ENCODE measurements at places on chromosomes 1 and 21.

DNA sequence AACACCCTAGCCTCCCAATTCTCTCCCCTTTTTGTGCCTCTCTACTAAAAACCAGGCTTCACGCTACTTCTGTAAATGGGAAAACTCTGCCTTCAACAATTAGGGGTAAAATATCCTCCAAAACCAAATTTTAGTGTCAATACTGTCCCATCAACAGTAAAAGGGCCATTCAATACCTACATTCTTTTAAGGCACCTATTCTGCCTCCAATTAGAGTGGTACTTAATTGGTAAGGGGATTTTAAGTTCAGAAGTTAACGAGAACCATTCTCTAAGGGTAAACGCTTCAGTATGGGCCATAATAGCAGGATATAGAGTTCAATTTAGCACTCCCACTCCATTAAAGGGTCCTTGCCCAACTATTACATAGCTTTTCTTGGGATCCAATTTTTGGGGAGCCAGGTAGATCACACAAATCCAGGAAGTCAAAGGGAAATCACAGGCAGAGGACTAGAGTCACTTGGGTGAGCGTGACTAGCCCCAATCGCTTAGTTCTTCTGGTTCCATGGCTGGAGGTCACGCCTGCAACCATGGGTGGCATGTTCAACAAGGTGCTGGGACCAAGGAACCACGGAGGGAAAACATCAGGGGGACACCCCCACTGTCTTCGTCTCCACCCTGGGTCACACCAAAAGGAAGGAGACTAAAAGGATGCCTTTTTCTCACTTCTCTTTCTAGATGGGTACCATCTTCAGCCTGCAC, 20.1 kb upstream of the BSDC1 start:
- DNase-seq, result no peak

DNA sequence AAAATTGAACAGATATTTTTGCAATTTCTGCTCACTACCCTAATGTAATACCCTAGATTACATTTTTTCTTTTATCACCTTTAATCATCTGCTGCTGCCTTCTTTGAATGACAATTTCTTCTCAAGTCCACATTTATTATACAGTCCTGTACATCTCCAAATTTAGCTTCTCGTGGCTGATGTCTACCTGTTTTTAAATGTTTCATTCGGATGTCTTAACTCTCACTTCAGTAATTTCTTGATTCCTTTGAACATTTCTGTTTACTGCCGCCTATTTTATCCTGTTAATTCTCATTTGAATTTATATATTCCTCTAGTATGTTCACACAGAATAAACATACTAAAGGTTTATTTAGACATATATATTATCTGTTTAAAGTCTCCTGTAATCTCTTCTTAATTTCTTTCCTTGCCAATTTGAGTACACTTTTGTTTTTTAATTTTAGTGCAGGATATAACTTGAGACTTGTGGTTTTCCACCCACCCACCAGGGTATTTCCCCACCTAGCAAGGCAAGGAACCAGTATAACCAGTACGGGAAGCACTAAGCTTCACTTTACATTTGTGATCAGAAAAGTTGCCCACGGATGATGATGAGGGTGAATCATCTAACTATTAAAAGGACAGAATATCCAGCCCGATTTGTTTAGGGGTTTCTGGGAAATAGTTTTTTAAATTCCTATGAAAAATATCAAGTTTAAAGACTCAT, 12.7 kb downstream of the INSL5 start:
- peak; percentile 66 for DNase-seq

DNA sequence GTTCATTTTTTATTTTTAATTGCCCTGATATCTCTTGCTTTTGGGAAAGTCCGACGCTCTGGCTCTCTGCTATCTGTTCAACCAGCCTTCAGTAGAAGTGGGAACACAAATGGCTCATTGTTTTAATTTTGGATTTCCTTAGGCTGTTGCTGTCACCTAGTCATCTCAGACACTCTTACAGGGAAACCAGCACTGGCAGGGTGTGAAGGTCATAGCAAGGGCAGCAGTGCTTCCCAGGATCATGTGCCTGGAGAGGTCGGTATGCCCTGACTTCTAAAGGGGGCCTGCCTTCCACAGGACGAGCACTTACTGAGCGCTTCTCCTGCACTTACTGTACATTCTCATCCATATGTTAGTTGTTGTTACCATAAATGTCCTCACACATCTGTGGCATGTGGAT, 224.2 kb downstream of the DISC1 start:
- DNase-seq, result no peak

GRCh38 chr1:240084749-240085148, 6.9 kb upstream of the FMN2 start:
- DNase-seq, result no peak

DNA sequence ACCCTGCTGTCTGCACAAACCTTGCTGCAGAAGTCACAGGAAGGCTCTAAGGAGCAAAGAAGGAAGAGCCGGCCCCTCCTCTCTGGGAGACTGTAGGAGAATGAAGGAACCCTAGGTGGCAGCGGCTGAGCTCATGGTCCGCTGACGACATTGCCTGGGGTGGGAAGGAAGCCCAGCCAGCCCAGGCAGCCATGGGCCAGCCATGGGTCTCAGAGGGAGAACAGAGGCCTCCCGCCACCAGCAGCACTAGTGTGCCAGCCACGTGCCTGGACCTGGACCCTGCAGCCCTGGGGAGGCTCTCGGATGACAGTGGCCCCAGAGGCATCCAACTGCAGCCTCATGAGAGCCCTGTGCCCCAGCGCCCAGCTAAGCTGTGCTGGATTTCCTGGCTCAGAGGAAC, 49.2 kb upstream of the POFUT2 start:
- no peak for DNase-seq

- DNase-seq, result no peak
These were observed 79.4 kb downstream of the S1PR1 start for GRCh38 chr1:101316256-101316655.

- DNase-seq, result no peak
These were observed 20.7 kb downstream of the ATP1A1 start for GRCh38 chr1:116393792-116394191.

DNA sequence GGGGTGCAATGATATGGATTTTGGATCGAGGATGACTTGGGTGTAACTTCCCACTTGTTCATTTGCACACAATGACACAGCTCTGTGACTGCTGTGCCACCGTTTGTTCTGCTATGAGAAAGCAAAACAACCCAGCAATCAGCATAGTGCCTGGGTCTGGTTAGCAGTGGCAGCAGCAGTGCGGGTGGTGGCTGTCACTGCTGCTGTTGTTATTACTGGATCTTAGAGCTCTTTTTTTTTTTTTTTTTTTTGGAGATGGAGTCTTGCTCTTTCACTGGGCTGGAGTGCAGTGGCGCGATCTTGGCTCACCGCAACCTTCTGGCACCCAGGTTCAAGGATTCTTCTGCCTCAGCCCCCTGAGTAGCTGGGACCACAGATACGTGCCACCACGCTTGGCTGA, 56.9 kb downstream of the TBCE start:
- no peak for DNase-seq

GRCh38 chr1:79364896-79365295, 358.4 kb upstream of the ADGRL4 start:
- DNase-seq, result no peak

DNA sequence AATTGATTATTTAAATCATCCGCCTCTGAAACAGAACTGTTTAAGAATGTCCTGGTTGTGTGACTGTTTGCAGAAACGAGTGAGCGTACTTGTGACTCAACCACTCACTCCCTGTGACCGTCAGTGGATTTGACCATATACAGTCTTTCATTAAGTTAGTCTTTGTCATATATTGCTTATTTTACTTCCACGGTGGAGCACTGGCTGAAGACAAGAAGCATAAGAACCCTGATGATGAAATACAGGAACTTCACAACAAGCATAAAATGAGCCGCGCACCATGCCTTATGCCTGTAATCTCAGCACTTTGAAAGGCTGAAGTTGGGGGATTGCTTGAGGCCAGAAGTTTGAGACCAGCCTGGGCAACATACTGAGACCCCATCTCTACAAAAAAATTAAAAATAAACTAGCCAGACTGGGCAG, 194.0 kb downstream of the TOMM20 start:
- no peak for DNase-seq

DNA sequence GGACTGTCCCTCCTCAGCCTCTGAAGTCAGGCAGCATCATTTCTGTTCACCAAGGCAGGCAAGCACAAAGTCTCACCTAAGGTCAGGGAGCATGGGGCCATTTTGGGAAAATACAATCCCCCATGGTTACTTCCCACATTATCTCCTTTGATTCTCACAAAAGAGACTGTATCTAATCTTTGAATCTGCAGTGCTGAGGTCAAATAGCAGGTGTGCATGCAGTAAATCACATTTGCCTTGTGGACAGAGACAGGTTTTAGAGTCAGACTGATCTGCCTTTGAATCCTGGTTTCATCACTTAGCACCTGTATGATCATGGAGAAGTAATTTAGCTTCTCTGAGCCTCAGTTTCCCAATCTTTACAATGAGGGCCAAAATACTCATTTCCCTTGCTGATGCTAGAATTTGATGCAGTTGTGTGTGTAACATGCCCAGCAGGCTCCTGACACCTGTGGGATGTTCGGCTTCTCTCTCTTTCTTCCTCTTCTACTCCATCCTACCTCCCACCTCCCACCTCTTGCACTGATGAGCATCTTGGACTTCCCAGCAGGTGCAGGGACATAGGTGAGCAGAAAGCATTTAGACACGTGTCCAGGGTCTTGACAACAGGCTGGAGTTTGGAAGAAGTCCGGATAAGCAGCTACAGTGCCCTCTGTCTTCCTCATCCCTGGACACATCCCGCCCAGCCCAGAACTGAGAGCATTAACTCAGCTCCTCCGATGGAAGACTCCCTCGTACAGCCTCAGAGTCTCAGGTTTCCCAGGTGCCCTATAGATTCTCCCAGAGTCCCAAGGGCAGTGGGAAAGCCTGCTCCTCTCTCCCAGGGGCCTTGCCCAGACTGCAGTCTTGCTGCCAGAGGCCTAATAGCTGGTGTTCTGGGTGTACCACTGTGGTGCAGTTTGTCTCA, 18.9 kb downstream of the NENF start:
- no peak for DNase-seq

DNA sequence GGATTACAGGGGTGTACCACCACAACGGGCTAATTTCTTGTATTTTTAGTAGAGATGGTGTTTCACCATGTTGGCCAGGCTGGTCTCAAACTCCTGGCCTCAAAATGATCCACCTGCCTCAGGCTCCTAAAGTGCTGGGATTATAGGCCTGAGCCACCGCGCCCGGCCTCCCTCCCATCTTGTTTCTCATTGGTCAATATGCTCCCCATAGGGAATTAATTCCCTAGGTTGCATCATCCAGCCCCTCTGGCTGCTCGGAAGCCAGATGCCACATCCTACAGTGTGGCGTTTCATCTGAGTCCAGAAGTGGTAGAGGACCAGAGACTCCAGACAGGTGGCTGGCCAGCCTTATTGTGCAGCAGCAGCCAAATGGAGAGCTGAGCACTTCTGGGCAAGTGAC, 11.5 kb upstream of the VASH2 start:
- no peak for DNase-seq

- no peak for DNase-seq
These were observed 65.6 kb upstream of the PLXNA2 start for GRCh38 chr1:208309771-208310170.

- no peak for DNase-seq
These were observed 26.7 kb downstream of the C1orf146 start for GRCh38 chr1:92244376-92244775.

DNA sequence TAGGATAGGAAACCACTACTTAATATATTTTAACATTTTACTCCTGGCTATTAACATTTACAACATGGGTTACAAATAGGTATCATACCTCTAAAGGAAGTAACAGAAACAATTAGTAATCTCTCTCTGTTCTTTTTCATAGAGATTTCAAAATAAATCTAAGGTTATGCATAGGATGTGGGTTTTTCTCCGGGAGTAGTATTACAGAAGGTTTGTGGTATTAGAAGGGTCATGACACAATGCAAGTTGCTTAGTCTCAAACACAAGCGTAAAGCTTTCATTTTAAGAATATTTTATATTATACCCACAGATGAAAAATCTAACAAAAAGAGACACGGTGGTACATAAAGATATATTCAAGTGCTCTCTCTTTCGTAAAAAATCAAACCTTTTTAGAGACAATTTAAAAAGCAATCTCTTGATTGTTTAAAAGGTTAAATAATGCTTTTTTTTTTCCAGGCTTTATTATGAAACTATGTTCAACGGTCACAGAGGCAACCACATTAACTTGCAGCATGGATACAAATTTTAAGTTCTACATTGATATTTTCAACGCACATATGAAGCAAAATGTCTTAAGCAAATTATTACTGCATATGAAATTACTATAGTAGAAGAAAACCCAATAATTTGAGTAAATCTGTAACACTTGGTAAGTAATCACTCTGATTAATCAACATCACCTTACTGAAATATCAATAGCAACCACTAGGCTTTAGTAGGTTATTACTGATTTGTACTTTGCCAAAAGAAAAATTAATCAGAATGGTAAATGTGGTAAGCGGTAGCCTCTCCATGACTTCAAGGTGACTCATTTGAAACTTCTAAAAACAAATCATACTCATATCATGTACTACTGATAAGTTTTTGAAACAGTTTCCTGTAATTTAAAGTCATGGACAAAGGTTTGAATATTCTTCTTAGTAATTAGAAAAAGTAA, 97.4 kb upstream of the GFI1 start:
- DNase-seq, result no peak

- peak; percentile 7 for DNase-seq
These were observed 71.7 kb upstream of the ANGPTL1 start for GRCh38 chr1:178942285-178943198.

Measured in T-helper 2 cell treated with Interferon-gamma antibody and Interleukin-4, amounts not matched to agents 5 μg/mL and 100 μg/mL, for 36 hours (primary cell).